ENCODE measurements at places on chromosomes 13 and 19.

DNA sequence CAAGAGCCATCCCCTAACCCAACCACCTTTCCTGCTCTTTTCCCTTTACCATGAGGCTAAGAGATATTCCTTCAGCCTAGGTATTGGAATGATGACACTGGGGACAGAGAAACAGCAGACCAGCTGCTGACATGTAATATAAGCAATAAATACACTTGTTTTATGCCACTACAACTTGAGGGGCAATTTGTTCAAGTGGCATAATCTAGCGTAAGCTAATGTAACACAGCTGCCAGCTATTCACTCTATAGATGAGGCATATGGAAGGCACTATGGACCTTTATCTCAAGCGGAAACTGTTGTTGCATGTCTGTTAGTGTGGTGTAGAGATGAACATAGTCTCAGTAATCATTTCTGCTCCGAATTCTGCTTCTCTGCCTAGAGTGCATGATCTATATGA, 111.1 kb downstream of the STARD13 start:
- no peak for DNase-seq

DNA sequence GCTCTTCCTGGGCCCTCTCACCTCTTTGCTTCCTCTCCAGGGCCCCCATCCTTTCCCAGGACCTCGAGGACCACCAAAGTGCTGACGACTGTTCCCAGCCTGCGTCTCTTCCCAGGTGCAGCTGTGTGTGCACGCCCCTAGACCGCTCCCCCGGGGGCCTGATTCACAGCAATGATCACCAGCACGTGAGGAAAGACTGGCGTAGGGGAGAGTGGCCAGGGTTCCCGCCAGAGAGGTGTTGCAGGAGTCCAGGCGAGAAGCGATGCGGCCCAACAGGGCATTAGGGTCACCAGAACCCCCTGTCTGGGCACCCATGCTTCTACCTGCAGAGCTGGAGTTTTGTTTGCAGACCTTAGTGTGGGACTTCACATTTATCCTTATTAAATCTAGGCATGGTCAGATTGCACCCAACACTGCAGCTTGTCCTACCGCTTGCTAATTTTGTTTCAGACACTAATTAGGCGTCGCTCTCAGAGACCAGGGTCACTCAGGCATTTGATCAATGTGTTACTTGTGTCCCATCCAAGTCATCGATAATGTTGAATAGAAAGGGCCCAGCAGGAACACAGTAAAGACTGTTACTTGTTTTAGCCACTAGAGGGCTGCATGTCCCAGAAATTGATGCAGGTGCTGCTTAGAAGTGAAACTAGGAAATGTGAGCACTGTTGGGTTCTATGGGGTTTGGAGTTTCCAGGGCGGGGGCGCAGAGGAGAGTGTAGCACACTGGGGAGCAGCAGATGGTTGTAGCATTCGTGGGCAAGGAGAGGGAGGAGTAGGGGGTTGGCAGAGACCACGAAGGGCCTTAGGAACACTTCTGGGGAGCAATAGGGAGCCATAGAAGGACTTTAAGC, 53.2 kb downstream of the CDADC1 start:
- peak; percentile 68 for DNase-seq

GRCh38 chr19:37981785-37982475, 74.9 kb downstream of the SIPA1L3 start:
- no peak for DNase-seq

DNA sequence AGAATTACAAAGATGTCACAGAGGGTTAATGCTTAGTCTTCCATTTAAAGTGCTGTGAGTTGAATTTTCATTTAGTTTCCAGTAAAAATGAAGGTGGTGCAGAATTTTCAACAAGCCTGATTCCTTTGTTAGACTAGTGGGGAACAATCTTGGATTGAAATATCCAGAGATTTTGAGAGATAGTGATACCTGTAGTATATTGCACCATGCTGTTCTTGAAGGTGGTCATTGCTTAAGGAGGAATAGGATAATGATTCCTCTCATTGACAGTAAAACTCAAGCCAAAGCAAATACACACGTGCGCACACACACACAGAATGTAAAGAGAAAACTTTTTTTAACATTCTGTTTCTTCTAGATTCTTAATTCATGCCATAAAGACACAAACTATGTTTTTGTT, 5.3 kb downstream of the PCDH17 start:
- DNase-seq: no peak
